ENCODE measurements at places on chromosomes 12 and 14. TPM values are rescaled to one million over a fixed set of nuclear protein-coding genes. Genes with fewer than 3 reads are reported as not detected.

Gene GYS2
- polyA plus RNA-seq: 0.24 TPM

Gene COX8C
- polyA plus RNA-seq: 0.44 TPM

Gene GPR65
- 0.39 TPM for polyA plus RNA-seq

Gene VPS37B
- 22.4 TPM for polyA plus RNA-seq

Gene POU6F1
- polyA plus RNA-seq: 7.9 TPM

Gene ANO4
- polyA plus RNA-seq: 0.78 TPM

Gene RASSF3
- 51.3 TPM for polyA plus RNA-seq

Gene GLT1D1
- polyA plus RNA-seq: 1.6 TPM

Measured in forelimb muscle (tissue), 1 donor.